ENCODE measurements at places on chromosomes 11 and 22.

DNA sequence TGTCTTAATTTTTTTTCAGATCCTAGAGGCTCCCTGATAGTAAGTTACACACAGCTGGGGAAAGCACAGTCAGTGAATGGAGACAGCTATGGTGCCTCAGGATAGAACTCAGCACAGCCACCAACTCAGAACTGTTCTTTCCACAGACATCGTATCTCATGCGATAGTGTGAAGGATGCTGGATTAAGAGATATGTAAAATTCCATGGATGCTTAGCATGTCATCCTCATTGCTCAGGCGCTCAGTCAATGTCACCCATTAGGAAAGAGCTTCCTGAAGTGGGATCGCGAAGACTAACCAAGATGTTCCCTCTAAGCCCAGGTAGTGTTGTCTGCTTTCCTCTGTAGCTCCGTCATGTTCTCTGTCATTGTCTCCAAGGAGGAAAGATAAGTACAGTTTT lies 1000.4 kb downstream of the OPCML start:
- no peak for DNase-seq

DNA sequence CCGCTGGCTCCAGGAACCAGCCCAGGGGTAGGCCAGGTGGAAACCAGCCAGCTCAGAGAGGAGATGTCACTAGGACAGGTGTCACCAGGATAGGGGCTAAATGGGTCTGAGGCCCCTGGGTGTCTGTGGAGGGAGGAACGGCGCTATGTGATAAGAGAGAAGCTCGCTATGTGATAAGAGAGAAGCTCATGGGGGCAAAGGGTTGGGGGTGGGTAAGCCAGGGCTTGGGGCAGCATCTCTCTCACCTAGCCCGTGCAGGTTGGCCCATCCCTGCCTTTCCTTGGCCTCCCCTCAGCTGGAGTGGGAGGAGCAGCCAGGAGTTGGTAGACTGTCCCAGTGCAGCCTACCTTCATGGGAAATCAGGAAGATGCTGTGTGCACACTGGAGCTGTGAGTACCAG lies 26.5 kb upstream of the SUSD2 start:
- DNase-seq = no peak

- peak; percentile 24 for DNase-seq
Measured at GRCh38 chr11:9001736-9002135, 2.1 kb downstream of the NRIP3 start.

- DNase-seq = no peak
Measured at GRCh38 chr11:108965306-108966001, 300.6 kb downstream of the DDX10 start.

DNA sequence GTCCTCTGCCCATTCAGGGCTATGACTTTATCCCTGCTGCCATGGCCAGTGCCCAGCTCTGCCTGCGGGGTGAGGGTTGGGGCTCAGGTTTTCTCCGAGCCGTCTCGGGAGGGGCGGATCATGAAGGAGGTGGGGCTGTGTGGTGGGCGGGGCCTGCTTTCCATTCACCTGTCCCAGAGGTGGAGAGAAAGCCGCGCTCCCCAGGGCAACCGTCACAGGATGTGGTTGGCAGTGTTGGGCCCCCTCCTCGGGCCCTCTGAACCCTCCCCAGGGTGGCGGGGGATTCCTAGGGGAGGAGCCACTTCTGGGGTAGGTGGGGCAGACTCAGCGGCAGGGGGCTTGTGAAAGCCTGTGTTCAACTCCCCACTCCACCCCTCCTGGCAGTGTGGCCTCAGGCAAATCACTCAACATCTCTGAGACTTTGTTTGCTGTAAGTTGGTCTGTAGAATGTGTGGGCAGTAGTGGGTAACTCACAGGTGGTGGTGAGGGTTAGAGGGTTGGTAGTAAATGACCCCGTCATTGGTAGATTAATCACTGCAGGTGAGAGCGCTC lies 50.3 kb downstream of the CD6 start:
- DNase-seq = no peak

- no peak for DNase-seq
Measured at GRCh38 chr11:6646071-6646470, 9.5 kb downstream of the DCHS1 start.

DNA sequence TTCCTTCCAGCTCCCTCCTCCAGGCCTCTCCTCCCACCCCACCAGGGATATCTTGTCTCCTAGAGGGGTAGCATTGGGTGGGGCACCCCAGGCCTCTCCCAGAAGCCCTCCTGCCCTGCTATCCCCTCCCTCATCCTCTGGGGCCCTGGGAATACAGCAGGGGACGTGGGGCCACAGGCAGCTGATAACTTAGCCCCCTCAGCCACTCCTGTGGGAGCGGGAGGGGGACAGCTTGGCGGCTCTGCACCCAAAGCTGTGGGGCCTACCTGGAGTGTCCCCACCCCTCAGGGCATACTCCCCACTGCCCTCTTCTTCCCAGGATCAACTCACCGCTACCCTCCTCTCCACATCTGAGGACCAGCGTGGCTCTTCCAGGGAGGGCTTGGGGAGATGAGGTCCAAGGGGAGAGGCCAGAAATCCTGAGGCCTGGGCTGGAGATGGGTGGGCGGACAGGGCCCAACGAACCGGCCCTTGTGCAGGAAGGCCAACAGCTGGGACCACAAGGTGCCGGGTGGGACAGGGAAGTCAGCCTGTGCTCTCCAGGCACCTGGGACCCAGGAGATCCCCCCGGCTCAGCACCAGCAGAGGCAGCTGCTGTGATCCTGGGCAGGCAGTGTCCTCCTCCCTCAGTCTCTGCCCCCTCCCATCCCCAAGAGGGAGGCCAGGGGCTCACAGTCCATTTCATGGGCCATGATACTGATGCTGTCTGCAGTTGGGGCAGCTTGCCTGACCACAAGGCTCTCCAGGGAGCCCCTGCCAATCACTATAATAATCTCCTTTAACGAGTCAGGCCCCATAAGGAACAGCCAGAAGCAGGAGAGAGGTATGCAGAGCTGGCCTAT lies 23.2 kb downstream of the NEAT1 start:
- peak; percentile 7 for DNase-seq

DNA sequence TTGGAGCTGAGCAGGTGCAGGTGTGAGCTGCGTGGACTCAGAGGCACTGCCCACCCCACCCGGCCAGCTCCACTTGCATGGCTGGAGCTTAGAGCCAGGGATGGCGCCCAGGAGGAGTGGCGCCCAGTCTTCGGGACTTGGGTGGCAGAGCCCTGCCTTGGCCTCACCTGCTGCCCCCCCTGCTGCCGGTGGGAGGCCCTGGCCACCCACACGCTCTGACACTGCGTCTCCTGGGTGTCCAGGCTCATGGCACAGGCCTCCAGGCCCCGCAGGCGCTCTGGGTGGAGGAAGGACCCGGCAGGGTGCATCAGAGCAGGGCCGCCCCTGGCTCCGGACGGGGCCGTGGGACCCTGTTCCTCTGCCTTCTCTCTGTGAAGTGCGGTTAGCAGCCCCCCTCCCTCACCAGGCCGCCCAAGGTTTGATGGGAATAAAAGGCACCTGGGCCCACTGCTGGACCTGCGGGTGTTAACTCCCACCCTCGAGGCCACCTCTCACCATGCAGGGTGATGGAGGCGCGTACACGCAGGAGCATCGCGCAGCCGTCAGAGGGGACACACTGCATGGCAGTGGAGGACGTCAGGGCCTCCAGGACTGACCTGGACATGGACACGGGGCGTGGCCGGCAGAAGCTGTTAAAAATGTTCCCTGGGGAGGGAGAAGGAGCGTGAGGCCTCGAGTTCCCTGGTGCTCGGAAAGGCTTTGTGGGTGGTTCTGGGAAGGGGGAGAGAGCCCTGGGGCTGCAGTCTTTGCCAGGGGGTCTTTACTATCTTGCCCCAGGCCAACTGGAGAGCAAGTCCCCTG lies 11.8 kb downstream of the IL17REL start:
- DNase-seq = no peak

- no peak for DNase-seq
Measured at GRCh38 chr11:96554236-96554820, 164.5 kb downstream of the JRKL start.

DNA sequence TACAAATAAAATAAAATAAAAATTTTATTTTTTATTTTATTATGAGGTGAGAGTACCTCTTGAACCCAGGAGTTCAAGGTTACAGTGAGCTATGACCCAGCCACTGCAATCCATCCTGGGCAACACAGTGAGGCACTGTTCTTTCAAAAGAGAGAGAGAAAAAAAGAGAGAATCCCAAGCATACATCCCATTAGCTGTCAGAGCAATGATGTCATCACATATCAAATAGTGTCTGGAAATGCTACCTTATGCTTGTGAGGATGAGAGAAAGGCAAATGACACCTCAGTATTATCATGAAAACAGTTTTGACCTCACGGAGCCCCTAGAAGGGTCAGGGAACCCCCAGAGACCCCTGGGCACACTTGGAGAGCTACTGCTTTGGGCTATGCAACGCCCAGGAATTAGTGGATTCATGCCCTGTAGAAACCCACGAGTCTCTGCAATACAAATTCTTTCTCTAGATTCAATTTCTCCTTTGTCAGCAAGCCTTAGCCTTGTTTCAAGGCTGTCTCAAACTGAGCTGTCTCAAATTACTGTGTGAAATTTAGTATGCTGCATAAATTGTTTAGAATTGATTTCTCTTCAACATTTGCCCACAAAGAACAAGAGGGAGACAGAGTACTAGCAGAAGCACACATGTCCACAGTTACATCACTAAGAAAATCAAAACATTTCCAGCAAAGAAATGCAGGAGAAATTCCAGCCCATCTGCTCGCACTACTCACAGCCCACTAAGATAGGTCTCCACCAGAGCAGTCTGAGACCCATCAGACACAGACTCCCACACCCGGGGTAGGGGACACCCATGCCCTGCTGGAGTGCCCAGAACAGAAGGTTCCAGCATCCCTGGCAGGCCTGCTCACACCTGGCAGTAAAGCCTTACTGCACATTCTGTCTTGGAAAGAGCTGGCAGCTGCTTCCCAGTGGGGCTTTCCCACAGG lies 18.1 kb downstream of the DGCR2 start:
- DNase-seq = no peak

- no peak for DNase-seq
Measured at GRCh38 chr11:104078245-104078644, 41.8 kb downstream of the DDI1 start.

DNA sequence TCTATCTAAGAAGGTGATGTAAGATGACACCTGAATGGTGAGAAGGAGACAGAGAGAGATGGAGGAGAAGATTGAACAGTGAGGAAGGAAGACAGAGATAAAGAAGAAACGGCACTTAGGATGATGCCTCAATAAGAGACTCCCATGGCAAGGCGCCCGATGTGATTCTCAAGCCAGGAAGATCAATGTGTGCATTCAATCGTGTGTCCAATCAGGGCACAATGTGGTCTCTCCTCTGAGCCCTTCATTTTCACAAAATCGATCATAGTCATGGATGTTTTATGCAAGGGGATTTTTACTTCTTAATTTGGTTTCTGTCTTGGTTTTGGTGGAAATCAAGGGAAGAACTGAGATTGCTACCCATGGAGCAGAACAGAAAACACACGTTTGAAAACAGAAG lies 19.9 kb upstream of the TMPRSS13 start:
- DNase-seq = no peak

DNA sequence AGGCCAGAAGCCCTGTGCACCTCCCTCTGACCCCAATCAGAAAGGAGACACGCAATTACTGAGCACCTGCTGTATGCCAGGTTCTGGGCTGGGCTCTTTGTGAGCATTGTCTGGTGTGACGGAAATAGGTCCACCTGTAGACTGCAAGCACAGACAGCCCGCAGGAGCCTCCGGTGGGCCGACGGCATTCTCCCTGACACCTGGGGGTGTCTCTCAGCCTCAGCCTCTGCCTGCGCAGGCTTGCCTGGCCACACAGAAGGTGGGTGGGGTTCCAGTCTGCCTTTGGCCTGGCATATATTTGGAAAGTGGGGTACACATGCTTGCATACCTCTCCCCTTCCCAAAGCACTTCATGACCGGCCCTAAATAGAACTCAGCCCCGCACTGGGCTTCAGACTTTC lies 129.3 kb downstream of the BUD13 start:
- no peak for DNase-seq

DNA sequence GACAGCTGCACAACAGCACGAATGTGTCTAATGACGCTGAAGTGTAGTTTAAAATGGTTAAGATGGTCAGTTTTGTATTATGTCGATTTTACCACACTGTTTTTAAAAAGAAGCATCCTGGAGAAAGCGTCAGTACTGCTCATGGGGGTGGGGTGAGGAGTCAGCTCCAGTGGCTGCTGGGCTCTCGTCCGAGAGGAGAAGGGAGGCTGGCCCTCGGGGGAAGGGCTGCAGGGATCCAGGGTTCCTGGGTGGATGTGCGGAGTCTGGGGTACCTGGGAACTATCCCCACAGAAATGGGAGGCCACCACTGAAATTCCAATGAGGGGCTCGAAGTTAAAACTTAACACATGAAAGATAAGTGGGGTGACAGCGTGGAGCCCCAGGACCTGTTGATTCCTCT lies 11.9 kb downstream of the C11orf21 start:
- no peak for DNase-seq

- no peak for DNase-seq
Measured at GRCh38 chr22:47341464-47341863, 579.0 kb downstream of the TBC1D22A start.

- no peak for DNase-seq
Measured at GRCh38 chr11:132471466-132471865, 1060.8 kb downstream of the OPCML start.

DNA sequence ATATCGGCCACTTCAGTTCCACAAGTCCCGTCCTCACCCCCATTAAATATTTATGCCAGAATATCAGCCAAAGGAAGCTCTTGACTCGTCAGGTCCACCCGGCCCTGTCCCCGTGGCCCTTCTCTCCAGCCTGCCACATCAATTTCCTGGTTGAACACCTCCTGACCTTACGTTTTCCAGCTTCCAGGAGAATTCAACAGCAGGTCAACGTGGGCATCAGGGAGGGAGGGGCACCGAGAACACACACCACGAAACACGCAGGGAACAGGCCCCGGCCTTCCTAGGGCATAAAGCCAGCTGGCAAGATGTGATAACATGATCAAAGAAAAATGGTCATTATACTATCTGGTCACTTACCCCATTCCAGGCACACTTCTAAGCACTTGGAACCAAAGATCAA lies 15.3 kb downstream of the SULT4A1 start:
- no peak for DNase-seq

DNA sequence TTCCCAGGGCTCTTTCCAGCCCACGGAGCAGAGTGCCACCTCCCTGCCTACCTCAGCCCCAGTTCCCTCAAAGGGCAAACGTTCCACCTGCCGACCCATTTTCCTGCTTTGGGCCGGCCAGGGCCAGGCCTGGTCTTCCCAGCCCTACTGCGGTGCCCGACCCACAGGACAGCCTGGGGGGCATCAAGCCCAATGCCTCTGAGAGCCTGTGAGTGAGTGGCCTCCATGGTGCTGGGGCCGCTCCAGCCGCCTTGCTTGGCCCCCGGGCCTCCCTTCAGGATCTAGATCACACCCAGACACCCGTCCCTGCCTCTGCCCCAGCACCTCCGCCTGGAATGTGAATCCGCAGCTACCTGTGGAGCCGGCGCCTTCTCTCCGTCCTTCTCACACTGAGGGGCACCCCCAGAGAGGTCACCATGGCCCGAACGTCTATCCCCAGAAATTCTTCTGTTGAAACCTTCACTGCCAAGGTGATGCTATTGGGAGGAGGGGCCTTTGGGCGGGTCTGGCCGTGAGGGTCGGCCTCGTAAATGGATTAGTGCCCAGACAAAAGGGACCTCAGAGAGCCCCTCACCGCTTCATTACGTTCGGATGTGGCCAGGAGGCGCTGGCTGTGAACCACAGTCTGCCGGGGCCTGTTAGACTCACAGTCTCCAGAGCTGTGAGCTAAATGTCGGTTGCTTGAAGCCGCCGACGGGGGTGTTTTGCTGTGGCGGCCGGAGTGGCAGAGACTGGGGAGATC lies 36.2 kb upstream of the BRSK2 start:
- no peak for DNase-seq

GRCh38 chr11:46560300-46560991 lies 33.4 kb downstream of the AMBRA1 start:
- peak; percentile 41 for DNase-seq

- DNase-seq = no peak
Measured at GRCh38 chr11:112983887-112984286, 22.7 kb downstream of the NCAM1 start.

- no peak for DNase-seq
Measured at GRCh38 chr11:96390488-96390792, 627 bp downstream of the JRKL start.
